Fibroblast of skin of left biceps (primary cell): ENCODE measurements at places on chromosomes 4 and X.

- DNase-seq = no peak
Observed at GRCh38 chr4:154743683-154744340, at the start of gene LRAT. LRAT (plus strand) TSS chr4:154744000; CDS start chr4:154744327, 327 bp downstream.

GRCh38 chrX:97030947-97031346 lies 147.2 kb downstream of the RPA4 start:
- DNase-seq = no peak

DNA sequence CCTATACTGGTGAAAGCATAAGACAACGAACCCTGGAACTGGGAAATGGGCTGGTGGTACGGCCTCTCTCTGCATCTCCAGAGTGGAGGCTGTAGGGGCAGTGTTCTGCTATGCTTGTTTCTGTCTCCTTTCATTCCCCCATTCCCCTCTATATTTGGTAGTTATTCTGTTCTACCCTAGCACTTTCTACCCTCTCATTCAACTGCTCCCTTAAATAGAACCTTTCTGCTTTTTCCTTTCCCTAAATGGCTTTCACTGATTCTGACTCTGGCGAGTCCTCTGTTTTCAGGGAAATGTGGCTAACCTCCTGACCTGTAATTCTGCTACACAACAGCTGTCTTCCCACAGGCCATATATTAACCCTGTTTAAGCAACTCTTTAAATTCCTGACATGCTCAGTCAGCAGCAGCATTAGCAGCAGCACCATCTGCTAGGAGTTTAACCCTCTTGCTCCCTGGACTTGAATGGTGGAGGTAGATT lies 94.2 kb downstream of the CXCL13 start:
- DNase-seq = peak; percentile 79

DNA sequence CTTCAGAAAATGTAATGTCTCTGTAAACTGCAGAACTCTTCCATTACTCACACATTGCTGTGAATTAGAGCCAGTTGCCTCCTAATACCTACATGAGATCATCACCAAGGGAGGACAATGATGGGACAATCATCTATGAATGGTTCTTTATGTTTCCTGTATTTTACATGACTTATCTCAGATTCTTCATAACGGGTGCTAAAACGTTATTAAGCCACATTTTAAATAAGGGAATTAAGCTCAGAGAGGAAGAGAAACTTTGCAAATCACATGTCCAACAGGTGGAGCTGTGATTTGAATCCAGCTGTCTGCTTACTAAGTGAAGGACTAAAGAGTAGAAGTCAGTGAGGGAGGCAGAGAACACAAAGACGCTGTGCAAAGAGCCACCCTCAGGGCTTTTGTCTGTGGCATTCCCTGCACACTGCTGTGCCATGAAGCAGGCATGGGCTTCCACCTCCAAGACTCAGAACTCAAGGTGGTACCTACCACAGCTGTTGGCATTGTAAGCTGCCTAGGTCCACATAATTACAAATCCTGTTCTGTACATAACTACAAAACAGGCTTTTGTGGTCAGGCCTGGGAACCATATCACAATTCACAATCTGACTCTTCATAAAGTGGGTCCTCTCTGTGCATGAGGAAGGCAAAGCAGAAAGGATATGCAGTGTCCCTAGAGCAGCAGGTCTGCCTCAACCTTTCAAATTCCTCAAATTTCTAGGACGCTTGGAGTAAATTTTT lies 12.8 kb downstream of the TBC1D9 start:
- no peak for DNase-seq

DNA sequence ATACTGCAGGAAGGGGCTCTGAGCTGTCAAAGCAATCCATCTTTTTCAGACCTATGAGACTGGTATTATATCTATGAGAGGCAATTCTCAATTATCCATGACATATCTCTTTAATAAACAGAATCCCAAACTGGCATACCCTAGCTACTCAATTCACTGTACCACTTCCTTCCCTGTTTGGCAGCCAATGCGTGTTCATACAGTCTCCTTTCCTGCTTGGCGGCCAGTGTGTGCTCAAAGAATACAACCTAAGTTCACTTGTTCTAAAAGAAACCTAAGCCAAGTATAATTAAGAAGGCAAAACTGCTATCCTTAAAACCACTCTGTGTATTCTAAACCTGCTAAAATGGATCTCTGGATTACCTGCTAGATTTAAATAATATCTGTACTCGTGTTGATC lies 38.3 kb downstream of the ARHGEF9 start:
- DNase-seq = no peak

DNA sequence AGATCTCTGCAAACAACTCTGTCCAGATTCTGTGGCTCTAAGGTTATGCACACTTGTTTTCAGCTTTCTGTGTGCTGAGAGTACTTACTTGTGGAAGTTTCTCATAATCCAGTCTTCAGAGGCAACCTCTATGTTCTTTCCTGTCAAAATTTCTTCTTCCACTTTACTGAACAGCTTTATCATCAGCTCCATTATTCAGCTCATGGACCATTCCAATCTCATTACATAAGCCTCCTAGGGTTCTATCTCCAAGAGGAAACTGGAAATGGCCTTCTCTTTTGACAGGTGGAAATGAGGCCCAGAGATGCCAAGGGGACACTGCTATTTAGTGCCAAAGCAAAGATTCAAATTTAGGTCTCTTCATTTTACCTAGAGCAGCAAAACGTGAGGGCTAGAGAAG lies 61.3 kb downstream of the CHRDL1 start:
- DNase-seq = no peak

DNA sequence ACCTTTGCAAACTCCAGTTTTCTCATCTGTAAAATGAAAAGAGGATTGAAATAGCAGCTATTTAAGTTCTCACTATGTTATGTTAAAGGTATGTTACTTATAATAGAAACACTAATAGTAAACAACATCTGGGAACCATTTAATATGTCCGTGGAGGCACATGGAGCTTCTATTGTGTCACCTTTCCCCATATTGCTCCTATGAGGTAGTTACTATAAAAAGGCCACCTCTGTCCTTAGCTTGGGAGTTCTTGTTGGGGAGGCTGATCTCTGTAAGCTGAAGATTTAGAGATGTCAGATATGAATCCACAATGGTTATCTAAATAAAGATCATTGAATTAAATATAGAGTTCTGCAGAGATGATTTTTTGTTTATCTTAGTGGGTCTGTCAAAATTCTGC lies 125.2 kb downstream of the FHIP1A start:
- DNase-seq = no peak

DNA sequence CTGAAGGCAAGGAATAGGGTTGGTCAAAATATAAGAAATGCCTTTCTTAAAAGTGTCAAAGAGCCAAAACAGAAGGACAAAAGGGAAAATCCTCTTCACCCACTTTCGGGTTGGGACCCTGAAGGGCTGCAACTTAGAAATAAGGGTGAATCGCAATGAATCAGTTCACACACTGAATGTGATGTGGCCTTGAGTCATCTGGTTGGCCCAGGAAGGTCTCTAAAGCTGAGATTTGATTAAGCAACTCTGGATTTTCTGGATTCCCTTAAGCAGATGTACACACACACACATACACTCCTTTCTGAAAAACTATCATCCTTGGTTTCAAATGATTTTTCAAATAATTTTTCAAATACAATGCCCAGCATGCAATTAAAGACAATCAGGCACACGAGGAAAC lies 13.1 kb downstream of the TAB3 start:
- peak; percentile 50 for DNase-seq

- DNase-seq = peak; percentile 68
Observed at GRCh38 chrX:45472968-45473367, 272.3 kb upstream of the DIPK2B start.

DNA sequence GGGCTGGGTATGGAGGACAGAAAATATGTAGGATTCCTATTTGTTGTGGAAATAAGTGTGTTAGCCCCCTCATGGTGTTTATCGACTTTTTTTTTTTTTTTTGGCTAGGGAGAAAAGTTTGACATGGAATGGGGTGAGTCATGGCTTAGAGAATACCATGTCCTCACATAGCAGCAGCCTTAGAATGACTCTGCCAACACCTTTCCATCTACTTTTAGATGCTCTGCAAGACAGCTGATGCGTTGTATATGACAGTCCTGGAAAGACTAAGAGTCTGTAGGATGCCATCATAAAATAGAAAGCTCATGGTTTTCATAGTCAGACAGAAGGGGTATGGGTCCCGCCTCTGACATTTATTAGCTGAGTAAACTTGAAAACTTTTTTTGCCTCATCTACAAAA lies 37.7 kb downstream of the MTTP start:
- DNase-seq = no peak

DNA sequence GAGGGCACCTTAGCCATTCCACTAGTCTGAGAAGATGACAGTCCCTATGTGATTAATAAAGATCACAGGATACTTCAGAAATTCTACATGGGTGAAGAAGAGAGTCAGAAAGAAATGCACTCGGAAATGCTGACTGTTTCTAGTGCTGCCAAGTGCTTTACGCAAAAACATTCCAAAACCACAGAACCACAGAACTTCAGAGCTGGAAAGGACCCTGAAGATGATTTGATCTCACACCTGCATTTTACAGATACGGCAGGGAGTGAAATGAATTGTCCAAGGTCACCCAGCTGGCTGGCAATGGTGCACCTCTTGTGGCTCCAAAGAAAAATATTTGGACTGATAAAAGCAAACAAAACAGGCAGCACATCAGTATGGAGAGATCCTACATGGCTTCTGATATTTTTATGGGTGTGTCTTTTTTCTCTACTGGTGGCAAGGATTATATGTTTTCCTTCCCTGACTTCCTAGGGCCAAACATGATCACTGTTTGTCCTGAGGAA lies 115.9 kb downstream of the MAML3 start:
- DNase-seq = no peak

DNA sequence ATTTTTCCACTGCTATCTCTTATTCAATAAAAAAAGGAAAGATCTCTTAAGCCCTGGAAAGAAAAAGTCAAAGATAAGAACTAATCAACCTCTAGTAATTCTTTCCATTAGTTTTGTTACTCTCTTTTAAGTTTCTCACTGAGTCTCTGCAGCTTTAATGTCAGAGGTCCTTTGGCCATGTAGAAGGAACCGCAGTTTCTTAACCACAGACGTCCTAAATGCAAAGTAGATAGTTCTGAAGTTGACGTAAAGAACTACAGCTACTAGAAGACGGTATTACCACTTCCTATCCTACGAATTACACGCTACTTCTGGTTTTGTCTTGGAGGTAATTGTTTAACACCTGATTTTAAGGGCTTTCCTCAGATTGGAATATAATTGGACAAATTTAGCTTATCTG lies 325.9 kb downstream of the ANKRD50 start:
- DNase-seq = no peak

GRCh38 chr4:171517883-171518282 lies 295.3 kb upstream of the GALNTL6 start:
- DNase-seq = no peak

DNA sequence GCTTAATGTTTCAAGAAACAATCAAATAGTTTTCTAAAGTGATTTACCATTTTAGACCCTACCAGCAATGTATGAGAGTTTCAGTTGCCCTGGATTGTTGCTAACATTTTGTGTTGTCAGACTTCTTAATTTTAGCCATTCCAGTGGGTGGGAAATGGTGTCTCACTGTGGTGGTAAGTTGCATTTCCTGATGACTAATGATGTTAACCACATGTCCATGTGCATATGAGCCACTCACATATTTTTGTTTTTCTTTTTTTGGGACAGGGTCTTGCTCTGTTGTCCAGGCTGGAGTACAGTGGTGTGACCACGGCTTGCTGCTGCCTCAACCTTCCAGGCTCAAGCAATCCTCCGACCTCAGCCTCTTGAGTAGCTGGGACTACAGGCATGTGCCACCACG lies 48.3 kb downstream of the MED28 start:
- no peak for DNase-seq

DNA sequence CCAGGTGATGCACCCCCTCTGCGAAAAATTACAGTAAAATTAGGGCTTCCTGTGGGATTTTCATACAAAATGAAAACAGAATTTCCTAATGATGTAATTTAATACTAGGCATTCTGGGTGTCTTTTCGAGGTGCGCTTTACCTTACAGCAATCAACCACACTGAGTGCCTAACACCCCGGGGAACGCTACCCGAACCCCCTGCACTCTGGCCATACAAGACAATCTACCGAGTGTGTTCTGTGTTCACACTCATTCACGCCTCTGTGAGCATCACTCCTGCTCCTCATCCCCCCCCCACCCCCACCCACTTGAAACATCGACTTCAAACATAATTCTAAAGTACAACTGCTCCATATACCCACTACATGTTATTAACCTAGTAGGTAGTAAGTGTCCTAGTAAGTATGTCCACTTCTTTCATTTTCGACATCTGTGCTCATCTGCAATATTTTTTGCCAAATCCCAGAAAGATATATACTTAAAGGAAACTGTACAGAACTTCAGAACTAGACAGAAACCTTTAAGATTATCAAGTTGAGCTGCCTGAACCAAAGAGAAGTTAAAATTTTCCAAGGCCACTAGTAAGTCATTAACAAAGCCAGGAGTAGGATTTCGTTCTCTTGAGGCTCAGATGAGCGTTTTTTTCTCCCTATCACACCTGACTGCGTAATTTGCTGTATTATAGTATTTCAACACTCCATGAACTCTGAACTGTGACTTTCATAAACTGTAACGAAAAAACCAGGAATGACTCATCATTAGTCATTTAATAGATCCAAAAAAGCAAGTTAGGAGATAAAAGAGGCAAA lies 80.0 kb downstream of the FAT1 start:
- no peak for DNase-seq

DNA sequence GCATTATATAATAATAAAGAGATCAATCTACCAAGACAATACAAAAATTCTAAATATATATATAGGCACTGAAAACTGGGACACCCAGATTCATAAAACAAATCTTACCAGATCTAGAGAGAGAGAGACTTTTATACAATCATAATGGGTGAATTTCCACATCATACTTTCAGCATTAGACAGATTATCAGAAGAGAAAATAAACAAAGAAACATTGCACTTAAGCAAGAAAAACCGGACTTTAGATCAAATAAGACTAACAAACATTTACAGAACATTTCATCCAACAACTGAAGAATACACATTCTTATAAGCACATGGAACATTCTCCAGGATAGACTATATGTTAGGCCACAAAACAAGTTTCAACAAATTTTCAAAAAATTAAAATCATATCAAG lies 245.1 kb downstream of the INPP4B start:
- no peak for DNase-seq

DNA sequence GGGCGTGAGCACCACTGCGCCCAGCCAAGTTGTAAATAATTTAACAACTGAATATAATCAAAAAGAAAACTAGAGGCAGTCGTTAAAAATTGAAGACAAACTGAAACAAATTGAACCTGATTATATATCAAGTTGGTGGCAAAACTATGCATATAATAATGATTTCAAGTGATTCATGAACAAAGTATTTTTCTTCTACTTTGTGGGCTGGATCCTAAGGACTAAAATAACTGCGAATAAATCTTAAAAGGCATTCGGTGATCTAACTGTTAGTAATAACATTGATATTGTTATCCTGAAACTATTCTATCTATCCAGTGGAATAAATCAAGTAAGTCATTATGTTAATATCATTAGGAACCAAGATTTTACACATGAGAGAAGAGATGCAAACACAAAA lies 21.2 kb upstream of the USP9X start:
- DNase-seq = no peak

- no peak for DNase-seq
Observed at GRCh38 chr4:1604181-1604705, 79.9 kb downstream of the FAM53A start.

GRCh38 chrX:115894087-115894486 lies 276.5 kb upstream of the AGTR2 start:
- DNase-seq = no peak

GRCh38 chr4:108483079-108483478 lies 137.3 kb upstream of the RPL34 start:
- no peak for DNase-seq
